ENCODE measurements at places on chromosomes 3 and 15.

GRCh38 chr3:127152684-127153505, 40.0 kb upstream of the PRR23E start:
- no peak for DNase-seq

DNA sequence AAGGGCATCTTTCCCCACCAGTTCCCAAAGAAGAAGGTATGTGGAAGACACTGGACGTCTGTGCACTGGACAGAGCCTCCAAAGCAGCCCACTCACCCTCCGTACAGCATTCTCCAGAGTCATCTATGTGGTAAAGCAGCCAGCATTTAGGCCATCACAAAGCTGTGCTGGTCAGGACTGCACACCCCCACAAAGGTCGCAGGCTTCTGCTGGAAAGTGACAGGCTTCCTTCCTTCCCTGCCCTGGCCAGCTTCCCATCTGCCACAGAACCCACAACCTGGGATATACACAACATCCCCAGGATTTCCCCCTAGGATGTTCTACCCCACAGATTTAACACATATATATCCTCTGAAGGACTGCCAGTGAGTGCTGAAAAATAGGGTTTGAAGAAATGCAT, 64.6 kb upstream of the GALNT15 start:
- no peak for DNase-seq

DNA sequence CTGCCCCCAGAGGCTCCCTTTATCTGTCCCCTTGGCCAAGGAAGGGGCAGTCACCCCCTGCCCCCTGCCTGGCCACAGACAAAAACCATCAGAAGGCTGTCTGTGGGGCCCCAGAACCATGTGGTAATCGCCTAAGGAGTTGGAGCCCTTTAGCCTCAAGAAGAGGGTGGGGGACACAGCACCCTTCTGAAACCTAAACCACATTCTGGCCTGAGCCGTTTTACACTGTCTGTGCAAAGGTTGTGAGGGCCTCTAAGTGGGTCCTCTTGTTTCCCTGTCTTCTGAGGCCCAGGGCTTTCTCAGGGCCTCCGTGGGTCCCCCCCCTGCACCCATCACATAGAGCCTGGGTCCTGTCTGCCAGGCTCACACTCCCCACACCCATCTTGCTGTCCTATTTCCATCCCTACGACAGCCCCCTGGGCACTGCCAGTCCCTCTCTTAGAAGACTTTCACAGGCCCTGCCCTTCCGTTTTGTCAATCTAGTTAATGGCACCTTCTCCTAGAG, 17.9 kb upstream of the RPUSD3 start:
- no peak for DNase-seq

DNA sequence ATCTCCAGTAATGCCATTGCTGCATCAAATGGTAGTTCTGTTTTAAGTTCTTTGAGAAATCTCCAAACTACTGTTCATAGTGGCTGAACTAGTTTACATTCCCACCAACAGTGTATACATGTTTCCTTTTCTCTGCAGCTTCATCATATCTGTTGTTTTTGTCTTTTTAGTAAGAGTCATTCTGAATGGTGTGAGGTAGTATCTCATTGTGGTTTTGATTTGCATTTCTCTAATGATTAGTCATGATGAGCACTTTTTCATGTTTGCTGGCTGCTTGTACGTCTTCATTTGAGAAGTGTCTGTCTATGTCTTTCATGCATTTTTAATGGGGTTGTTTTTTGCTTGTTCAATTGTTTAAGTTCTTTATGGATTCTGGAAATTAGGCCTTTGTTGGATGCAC, 10.2 kb upstream of the GCSAM start:
- no peak for DNase-seq

GRCh38 chr3:64214381-64215018, 10.8 kb downstream of the PRICKLE2 start:
- peak; percentile 81 for DNase-seq

GRCh38 chr3:109234300-109234699, 82.0 kb downstream of the DPPA2 start:
- DNase-seq = no peak

- DNase-seq = no peak
These were observed 1362.8 kb downstream of the ROBO2 start for GRCh38 chr3:78402720-78403119.

DNA sequence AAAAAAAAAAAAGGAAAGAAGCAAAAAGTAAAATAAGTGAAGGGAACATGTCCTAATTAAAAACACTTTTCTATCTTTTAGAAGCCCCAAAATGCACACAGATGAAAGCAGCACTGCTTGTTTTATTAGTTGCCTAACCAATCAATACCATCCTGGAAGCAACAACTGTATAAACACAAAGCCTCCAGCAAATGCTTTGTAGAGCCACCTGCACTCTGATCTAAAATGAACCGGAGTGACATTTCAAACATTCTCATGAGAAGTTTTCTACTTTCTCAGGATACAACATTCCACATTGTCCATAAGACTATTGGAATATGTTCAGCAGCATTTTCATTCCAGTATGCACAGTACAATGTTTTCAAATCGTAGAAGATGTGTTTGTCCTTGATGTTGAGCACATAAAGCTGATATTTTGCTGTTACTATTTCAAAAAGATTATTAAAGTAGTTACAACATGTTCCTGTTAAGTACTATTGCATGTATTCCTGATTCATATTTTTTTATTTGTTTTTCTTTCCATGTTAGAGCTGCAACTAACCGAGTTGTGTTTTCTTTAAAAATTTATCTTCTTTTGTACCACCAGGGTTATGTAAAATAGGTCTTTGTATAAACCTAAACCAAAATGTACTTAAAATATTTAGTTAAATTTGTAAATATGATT, 50.3 kb upstream of the PLSCR5 start:
- DNase-seq = no peak

- DNase-seq = no peak
These were observed 32.3 kb upstream of the BNIP2 start for GRCh38 chr15:59721411-59721810.

GRCh38 chr3:102034639-102035451, 185.5 kb downstream of the NFKBIZ start:
- DNase-seq = no peak

DNA sequence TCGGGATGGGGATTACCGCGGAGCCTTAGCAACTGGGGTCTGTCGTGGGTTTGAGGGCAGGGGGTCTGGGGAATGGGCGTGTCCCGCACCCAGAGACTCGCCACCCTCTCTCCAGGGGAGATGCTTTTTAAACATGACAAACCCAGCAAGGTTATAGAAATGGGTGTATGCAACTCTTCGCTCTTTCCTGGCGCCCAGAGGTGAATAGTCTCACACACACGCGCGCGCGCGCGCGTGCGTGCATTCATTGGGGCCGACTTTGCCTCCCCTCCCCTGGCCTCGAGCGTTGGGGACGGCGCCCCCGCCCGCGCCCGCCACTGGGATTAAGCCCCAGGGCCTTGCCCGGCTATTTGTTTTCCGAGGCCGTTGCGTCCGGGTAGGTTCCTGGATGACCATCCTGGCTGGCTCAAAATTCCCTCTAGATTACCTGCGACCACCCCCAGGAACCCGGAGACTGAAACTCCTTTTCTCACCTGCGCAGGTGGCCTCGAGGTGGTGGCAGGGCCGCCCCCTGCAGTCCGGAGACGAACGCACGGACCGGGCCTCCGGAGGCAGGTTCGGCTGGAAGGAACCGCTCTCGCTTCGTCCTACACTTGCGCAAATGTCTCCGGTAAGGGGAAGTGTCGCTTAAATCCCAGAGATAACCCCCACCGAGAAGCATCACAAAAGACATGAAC, 777 bp downstream of the GPR160 start:
- no peak for DNase-seq

DNA sequence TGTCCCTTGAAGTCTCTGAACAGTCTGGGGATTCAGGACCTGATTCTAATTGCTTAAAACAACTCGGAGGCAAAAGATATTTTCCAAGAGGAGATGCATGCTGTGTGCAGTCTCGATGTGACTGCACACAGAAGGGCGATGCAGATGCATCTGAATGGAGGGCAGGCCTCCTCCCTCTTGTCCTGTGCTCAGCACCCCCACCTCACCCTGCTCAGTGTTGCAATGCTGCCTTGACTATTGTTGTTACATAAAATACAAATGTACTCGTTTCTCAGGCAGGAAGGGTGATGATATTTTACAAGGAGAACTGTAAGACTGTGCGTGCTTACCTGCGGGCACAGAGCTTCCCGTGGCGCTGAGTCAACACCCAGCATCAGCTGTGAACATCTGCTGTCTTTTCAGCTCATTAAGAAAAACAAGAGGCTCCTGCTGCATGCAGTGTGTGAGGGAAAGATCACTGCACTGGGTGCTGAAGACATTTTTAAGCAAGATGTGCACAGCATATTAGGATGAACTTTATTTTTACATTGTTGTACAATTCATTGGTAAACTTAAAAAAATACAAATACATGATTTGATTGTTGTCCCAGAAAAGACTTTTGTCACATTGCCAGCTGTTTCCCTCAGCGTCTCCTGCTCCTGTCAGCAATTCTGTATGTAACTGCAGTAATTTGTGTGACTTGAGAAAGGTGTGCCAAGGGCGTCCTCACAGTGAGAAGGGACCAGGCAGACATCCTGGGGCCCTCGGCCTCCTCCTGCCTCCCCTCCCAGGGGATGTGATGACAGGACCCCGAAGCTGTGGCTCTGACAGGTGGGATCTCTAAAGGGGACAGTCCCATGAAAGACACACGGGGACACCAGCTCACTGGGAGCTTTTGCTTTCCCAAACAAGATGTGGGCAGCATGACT, 56.3 kb upstream of the RPL32 start:
- no peak for DNase-seq

GRCh38 chr3:192745150-192745549, 17.8 kb upstream of the FGF12 start:
- DNase-seq = no peak

DNA sequence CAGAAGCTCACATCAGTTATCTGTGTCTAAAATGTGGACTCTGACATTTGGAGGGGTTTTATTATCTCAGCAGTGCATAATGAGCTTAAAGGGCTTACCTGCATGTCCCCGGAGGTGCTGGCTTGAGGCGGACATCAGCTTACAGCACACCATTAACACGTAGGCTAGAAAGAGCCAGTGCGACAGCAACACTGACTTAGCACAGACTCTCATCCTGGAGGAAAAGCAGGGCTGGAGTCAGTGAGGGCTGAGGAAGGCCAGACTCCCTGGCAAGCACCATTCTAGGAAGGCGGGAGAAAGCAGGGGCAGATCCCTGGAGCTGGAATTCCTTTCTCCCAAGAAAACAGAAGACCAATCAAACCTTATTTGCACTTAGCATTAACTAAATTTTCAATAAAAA, 51.7 kb downstream of the TAFA4 start:
- DNase-seq = no peak

DNA sequence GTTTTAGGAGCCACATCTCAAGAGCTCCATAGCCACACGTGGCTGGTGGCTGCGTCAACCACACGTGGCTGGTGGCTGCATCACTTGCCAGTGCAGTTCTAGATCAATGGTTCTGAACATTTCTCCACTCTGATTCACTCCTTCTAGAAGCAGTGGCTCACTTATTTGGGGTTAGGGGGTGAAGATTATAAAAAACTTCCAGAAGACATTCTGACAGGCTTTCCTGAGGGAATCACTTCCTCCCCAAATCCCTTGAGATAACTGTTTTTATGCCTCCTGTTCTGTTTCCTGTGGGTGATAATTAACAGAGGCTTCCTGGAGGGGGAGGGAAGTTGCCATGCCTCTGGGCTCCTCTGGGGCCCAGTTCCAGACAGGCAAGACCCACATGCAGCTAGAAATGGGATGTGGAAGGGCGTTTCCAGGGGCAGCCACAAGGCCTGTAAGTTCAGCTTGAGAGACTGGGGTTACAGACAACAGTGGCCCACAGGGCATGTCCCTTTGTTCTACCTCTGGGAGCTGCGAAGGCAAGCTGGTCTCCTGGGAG, 23.6 kb downstream of the HEG1 start:
- DNase-seq = peak; percentile 48

DNA sequence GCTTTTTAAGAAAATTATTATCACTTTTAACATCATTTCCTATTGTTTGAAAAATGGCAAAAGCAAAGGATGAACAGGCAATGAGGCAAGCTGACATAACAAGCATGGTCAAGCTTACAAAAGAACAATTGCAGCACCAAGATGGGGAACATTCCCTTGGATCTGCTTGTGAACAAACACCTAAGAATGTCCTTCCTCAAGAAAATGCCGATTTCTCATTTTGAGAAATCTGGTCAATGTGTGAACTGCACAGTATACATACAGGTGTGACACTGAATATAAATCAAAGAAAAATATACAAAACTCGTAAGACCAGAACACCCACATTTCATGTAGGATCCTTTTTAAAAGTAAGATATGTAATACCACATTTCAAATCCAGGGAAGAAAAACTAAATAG, 58.9 kb downstream of the LRRFIP2 start:
- peak; percentile 78 for DNase-seq

DNA sequence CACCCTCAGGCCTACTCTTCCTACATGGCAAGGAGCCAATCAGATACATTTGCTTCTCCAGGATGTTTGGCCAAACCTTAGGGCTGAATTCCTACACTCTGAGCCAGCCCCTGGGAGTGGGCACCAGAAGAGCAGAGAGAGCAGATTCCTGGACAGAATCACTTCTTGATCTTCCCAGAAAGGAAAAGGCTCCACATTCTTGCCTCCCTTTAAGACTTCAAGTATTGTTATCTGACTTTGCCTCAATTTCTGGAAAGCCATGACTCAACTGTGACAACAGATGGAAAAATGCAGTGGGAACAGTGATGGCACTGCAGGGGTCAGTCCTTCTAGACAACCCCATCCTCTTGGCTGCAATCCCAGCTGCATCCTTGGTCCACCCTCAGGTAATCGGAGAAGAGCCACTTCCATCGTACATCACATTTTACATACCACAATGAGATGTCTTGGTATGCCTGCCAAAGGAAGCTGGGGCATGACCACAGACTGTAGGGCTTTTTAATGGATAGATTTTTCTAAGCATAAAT, 21.0 kb downstream of the SLCO2A1 start:
- DNase-seq = peak; percentile 82

GRCh38 chr3:113594066-113594465, 61.7 kb downstream of the SIDT1 start:
- no peak for DNase-seq

DNA sequence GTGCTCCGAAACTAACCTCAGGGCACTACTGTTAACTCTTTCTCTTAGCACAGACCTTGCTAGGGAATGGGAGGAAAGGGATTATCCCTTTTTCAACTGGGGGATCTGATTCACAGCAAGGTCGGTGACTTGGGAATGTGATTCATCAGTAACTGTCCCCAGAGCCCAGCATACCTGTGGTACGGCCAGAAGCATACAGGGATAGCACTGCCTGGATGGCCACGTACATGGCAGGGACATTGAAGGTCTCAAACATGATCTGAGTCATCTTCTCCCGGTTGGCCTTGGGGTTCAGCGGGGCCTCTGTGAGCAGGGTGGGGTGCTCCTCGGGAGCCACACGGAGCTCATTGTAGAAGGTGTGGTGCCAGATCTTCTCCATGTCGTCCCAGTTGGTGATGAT, 2.3 kb downstream of the ACTC1 start:
- no peak for DNase-seq
